ENCODE measurements at places on chromosomes 13 and 19. TPM values are rescaled to one million over a fixed set of nuclear protein-coding genes. Genes with fewer than 3 reads are reported as not detected.

The PDX1 gene
- polyA plus RNA-seq: not detected

DNA sequence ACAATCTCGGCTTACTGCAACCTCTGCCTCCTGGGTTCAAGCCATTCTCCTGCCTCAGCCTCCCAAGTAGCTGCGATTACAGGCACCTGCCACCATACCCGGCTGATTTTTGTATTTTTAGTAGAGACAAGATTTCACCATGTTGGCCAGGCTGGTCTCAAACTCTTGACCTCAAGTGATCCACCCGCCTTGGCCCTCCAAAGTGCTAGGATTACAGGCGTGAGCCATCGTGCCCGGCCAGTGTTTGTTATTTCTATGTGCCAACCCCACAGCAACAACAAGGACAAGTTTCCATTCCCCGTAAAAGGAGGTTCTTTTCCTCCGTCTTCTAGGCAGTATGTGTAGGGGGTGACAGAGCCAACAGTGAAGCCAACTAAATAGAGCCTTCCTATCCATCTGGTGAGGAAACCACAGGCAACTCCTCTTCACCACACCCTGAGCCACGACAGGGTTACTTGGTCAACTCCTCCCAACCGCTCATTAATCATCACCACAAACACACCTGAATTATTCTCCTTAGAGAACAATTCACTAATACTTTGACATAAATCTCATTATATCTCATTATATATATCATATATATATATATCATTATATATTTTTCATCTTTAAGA lies 25.5 kb downstream of the FOXO1 start:
- DNase-seq: no peak

DNA sequence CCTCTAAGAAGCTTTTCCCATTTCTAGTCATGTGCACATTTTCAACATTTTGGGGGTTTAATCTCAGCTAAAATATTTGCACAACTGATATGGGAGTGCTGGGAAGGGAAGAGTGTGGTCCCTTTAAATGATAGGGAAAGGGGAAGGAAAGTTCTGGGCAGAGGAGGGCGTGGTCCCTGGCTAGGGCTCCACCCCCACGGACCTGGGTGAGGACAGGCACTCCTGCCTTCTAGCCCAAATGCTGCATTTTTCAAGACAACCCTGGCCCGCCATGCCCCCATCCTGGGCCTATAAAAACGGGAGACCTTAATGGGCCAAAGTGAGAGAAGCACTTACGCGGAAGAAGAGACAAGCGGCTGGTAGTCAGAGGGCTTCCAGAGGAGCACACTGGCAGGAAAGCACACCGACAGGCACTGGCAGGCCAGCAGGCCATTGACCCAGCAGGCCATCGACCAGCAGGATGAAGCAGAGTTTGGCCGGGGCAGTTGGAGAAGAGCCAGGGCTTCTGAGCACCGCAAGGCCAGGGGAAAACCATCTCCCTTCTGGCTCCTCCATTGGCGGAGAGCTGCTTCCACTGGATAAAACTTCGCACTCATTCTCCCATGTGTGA lies 266.7 kb downstream of the SPRY2 start:
- DNase-seq: no peak

DNA sequence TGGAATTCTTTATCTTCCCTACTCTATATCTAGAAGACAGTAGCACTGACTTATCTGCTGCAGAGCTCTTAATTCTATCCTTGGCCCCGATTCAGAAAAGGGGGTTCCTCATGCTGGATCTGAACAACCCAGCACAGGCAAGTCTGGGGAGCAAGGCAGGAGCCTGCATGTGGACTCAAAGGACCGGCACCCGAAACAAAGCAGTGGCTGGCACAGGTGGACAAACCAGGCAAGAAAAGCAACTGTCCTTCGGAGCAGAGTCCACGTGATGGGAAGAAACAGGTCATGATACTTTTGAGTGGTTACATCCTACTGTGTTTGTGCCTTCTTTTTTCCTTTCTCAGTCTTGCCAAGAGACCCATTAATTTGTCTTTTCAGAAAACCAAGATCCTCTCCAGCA lies 38.3 kb downstream of the GPR42 start:
- DNase-seq: no peak

GRCh38 chr13:76813891-76814290 lies 72.3 kb downstream of the KCTD12 start:
- no peak for DNase-seq

The OLFM4 gene
- polyA plus RNA-seq: 0.09 TPM

GRCh38 chr19:32921624-32922023 lies 50.1 kb downstream of the CEP89 start:
- DNase-seq: no peak

DNA sequence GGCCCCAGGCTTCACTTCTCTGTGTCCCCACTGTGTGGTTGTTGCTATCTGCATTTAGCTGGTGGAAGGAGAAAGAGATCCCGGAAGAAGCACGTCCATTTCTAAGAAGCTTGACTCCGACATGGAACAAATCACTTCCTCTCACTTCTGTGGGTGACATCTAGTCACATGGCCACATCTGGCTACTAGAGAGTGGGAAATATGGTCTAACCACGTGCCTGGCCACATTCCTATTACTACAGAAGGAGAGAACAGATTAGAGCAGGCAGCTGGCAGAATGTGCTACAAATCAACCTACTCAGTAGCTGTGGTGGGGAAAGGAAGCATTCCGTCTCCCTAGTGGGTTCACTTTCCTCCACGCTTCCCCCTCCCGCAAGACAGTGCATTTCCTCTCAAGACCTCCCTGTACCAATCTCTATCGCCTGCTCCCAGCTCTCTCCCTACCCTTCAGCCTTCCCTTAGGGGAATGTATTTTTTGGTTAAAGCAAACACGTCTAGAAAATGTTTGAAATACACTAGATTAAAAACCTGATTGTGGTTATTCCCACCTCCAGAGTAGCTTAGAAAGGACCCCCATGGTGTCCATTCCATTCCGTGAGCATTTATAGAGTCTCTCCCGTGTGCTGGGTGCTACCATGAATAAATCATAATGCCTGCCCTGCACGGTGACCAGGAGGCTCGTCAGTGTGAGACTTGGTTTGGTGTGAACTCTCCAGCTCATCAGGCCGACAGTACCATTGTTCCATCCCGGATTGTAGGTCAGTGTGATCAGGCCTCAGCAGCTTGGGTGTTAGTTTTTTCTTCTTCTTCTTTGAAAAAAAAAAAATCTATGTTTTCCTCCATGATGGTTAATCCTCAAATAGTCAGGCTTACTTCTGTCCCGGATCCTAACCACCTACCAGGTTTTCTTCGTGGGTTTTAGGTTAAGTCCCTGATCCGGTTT lies 8.0 kb upstream of the AMER2 start:
- DNase-seq: no peak

GRCh38 chr13:62110079-62110478 lies 694.4 kb upstream of the PCDH20 start:
- DNase-seq: no peak

The RNF17 gene
- polyA plus RNA-seq: 0.10 TPM

- DNase-seq: no peak
These were observed 6.7 kb downstream of the GRIN2D start for GRCh38 chr19:48400018-48400742.

The NALCN gene
- polyA plus RNA-seq: 0.96 TPM

- no peak for DNase-seq
These were observed 528.4 kb upstream of the NBEA start for GRCh38 chr13:34413538-34414210.

The LILRA5 gene
- polyA plus RNA-seq: 0.84 TPM

DNA sequence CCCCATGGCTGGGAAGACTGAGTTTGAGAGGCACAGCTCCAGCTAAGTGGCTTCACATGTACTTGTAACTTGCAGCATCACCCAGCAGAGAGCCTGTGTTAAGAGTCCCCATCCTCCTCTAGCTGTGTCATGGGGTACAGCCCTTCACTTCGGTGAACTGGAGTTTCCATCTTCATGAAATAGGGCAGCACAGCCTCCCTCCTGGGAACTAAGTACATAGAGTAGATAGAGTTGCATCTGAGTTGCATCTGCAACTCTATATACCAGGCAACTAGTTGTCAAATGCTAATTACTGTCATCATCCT lies 1.2 kb downstream of the PRDX2 start:
- no peak for DNase-seq

- DNase-seq: no peak
These were observed 30.7 kb downstream of the ZNF844 start for GRCh38 chr19:12095111-12095790.

- no peak for DNase-seq
These were observed 2480.8 kb downstream of the PCDH9 start for GRCh38 chr13:64749301-64749700.

GRCh38 chr13:44298314-44298713 lies 75.3 kb upstream of the SERP2 start:
- no peak for DNase-seq

GRCh38 chr13:57553932-57554331 lies 77.6 kb upstream of the PCDH17 start:
- DNase-seq: no peak

Measured in left lung (tissue), 14 donors.